Neural progenitor cell (in vitro differentiated cells): ENCODE measurements at places on chromosomes 2 and 18.

DNA sequence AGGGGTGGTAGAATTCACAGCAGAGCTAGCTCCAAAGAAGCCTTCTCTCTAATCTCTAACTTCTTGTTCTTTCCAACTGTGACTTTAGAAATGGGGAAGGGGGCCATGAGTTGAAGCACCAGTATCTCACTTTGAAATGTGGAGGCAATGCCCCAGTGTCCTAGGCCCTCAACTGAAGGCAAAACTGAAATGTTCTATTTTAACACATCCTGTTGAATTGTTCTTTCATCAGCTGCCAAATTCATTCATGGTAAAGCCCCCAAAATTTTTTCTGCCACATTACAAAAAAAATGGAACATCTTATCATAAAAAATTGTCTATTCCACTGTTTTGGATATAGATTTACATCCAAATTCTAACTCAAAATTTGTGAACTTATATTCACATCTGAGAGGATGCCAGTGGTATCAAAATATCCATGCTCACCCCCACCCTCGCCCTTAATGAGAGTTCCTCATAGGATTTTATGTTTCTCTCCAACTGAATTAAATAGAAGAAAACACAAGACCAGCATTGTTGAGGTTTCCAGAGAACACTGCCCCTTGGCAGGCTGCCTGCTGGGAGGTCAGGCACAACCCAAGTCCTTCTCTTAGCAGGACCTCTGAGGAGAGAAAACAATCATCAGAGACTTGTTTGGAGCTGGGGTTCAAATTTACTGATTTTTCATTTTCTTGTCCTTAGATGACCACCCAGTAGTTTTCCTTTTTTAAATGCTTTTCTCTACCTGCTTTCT lies 147.4 kb upstream of the PGAP1 start:
- DNase-seq = peak; percentile 34

DNA sequence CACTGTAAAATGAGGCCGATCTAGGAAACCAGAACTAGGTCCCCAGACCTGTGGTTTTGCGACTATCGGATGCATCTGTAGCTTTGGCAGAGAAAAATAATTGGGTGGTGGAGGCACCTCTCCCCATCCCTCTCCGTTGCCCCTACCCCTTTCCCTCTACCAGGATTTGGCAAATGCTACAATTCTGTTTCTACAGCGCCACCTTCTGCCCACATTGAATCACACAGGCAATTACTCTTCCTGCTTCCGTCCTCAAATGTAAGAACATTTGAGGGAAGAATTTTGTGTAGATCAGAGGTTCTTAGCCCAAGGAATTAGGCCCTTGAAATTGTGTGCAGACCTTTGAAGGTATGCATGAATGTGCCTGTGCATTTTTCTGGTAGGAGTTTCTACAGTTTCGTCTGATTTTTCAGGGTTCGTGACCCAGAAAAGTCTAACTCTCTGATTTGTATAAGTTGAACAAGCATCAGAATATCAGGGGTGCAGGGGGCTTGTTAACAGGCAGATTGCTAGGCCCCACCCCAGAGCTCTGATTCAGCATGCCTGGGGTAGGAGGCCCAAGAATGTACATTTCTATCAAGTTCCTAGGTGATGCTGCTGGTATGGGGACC lies 11.2 kb downstream of the ATP6V1B1 start:
- DNase-seq = peak; percentile 84

DNA sequence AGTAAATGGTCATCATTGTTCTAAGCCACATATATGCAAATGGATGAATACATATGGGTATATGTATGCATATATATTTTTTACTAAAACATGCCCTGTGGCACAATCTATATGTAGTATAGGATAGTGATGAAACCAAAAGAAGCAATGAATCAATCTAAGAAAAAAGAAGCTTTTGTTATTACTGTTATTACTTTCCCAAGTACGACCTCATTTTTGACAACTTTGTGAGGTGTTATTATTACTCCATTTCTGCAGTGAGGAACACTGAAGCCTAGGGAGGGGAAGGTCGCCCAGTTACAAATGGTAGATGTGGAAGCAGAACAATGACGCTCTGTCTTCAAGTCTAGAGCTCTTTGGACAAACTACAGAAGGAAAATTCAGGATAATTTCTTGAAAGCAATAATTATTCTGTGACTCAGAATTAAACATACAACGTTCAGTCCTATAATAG lies 38.3 kb downstream of the STAT4 start:
- DNase-seq = no peak

- no peak for DNase-seq
Measured at GRCh38 chr2:177249038-177249437, 15.5 kb downstream of the NFE2L2 start.

DNA sequence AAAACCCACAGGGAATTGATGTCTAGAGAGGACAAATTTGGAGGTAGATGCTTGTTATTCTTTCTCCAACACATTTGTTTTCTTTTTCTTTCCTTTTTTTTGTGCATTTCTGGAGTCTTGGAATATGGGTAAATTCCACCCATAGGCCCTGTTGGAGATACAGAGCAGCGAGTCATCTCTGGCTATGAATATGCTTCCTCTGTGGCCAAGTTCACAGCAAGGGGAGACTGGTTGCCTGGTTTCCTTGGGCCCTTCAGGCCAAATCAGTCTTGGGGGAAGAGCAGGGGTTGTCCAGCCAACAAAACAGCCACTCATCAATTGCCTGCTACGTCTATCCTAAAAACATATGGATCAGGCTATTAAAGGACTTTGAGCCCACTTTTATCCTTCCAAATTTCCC lies 27.5 kb downstream of the SP100 start:
- no peak for DNase-seq

- no peak for DNase-seq
Measured at GRCh38 chr2:45812011-45812500, 160.6 kb downstream of the PRKCE start.

DNA sequence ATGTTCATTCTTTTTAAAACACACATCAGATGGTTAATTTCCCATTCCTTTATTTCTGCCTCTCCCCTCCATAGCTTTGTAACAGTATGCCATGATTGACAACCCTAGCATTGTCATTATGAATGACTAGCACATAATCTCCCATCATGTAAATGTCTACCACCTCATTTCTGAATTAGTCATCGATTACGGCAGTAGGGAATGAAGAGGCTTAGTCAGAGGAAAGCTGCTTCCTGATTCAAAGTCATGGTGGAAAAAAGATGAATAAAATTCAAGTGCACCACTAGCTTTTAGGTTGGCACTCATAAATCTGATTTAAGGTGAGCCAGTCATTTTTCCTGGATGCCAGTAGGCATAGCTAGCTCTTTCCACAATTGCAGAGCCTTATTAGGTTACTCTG lies 19.1 kb upstream of the ACMSD start:
- no peak for DNase-seq

- DNase-seq = no peak
Measured at GRCh38 chr18:37425222-37425621, 140.4 kb downstream of the CELF4 start.

DNA sequence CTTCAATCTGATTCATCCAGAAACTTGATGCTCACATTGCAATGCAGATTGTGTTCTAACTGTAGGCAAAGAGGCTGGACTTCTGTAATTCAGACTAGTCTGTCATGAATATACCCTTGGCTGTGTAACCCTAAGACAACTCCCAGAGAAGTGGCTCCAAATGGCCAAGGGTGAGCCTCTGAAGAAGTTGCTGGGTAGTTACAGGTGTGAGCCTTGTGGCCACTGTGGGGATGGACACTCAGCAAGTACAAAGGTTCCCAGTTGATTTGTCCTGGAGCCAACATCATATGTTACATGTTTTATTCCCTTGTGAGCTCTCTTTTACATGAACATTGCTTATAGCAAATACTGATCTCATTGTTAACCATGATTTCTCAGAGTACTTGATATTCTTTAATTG lies 94.8 kb upstream of the KCNJ3 start:
- no peak for DNase-seq

GRCh38 chr18:61892683-61893308 lies at the start of gene RNF152:
Gene RNF152 (minus strand): TSS chr18:61893007. CDS start chr18:61816463, 76,544 bp downstream.
- peak; percentile 81 for DNase-seq
